Mesenteric fat pad (tissue), 1 donor: ENCODE measurements at places on chromosomes 1 and 21. TPM values are rescaled to one million over a fixed set of nuclear protein-coding genes. Genes with fewer than 3 reads are reported as not detected.
A peak's percentile ranks its signal among the peaks of the same experiment; 100 is the strongest.

DNA sequence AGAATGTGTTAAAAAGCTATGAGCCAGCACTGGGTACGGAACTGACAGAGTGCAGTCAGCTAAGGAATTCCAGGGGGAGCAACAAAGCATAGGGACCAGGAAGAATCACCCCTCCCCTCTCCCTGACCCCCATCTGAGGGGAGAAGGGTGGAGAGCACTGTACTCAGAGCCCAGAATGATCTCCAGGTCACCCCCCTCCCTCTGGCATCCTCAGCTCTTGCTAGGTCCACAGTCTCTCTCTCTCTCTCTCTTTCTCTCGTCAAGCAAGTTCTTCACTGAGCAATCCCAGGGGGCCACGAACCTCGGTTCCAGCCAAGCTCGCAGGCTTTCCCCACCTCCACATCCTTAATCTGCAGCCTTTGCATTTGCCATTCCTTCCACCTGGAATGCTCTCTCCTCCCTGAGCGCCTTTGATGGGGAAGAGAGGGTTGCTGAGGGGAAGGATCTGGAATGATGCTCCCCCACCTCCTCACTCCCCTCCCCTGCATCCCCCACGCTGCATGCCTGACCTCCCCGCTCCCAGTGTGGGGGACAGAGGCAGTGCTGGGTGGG, 6.7 kb upstream of the WASF2 start:
- DNase-seq, result peak; percentile 84

The RAB25 gene
- not detected for total RNA-seq

The GJC2 gene
- total RNA-seq, result 2.6 TPM

The C1orf185 gene
- total RNA-seq, result not detected

The CDC7 gene
- 2.4 TPM for total RNA-seq
